OCI-LY7 (cell line): ENCODE measurements at places on chromosomes 7 and 10.
A peak's percentile ranks its signal among the peaks of the same experiment; 100 is the strongest.

DNA sequence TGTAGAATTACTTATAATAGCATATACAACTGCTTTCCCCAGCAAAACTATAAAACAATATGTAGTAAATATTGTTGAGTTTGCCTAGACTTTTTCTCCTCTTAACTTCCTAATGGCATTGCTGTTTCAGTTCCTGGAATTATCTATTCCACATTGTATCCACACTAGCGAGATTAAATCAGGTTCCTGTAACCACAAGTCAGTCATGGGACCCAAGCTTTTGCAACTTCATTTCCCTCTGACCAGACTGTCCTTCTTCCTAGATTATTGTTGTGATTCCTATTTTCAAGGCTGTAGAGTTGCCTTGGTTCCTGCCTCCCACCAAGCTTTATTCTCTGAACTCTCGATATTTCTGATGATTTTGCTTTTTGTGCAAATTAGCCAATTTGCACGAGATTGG, 173.3 kb upstream of the ZNF804B start:
- DNase-seq = no peak

GRCh38 chr10:5932345-5932744, 42.3 kb downstream of the FBH1 start:
- DNase-seq = no peak

DNA sequence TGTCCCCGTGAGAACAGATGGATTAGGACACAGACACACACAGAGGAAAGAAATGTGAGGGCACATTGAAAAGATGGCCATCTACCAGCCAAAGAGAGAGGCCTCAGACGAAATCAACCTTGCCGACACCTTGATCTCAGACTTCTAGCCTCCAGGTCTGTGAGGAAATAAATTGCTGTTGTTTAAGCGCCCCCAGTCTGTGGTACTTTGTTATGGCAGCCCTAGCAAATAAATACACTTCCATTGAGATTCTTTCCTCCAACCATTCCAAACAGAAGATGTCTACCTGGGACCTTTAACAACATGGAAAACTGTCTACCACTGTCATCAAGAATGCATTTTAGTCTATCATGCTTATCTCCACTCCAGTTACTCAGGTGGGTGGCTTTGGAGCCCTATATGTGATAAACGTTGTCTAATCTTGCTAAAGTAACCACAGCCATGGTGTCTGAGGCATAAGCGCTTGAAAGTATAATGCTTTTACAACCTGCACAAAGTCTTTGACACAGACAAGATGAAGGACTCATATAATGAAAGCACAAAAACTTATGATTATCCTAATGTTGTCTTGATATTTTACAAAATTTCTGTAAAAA, 244.3 kb downstream of the MTERF1 start:
- DNase-seq = peak; percentile 21

- peak; percentile 62 for DNase-seq
Measured at GRCh38 chr10:63703113-63703670, 182.0 kb downstream of the REEP3 start.

- no peak for DNase-seq
Measured at GRCh38 chr10:13650961-13651360, 64.2 kb downstream of the PRPF18 start.

- no peak for DNase-seq
Measured at GRCh38 chr10:86821388-86821999, 65.1 kb downstream of the BMPR1A start.

DNA sequence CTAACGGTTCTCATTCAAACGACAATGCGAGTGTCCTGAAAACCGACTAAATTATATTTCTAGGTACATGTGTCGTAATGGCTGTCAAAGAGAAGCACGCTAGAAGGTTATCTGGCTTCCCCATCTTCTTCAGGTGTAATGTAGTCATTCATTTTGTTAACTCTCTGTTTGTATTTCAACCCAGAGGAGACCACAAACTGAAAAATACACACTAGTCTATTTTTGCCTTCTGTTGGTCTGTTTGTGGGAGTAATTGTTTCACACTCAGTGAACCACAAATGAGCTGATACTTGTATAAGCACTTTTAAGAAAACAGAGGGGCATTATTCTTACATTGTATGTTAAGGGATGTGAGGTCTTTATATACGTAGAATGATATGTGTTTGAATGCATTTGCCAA, 305.9 kb downstream of the GATA3 start:
- DNase-seq = no peak

- no peak for DNase-seq
Measured at GRCh38 chr7:18390535-18390907, 105.0 kb upstream of the HDAC9 start.

GRCh38 chr10:34528320-34528719, 286.8 kb downstream of the PARD3 start:
- DNase-seq = no peak

DNA sequence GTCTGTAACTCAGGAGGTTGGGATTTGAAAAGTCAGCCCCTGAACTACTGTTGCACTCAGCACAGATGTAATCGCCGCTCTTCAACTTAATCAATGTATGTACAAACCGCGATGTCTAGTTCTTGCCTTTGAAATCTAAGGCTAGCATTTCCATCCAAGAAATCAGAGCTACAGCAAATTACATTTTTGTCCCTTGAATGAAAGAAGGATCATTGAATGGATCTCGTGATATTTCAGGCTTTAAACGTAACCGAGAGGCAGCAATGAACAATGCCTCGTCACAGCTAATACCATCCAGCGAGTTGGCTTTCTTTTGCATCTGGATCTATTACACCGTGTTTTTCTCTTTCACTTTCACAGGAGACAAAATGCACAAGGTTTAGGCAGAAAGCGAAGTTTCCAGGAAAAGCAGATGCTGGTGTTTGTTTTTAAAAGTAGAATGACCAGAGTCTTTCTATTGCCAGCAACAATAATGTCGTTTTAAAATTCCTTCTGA, 5.5 kb downstream of the SKIDA1 start:
- DNase-seq = no peak

DNA sequence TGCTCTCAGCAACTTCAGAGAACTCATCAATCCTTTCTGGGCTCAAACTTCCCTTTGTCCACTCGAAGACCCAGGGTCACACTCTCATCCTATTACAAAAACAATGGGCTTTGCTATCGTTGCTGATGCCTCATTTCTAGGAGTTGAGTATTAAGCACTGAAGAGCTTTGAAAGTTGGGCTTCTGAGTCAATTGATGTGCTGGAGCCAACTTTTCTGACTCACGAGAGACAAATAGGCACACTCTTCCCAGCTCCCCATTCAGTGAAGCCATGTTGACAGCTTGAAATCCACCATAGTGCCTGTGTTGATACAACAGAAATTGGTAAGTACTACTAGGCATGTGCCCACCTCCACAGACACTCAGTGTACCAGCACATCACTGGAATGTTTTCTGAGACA, 97.5 kb upstream of the PRSS58 start:
- DNase-seq = no peak

- DNase-seq = no peak
Measured at GRCh38 chr10:82402906-82403401, 528.0 kb downstream of the NRG3 start.
